ENCODE measurements at places on chromosomes 16 and 17.

DNA sequence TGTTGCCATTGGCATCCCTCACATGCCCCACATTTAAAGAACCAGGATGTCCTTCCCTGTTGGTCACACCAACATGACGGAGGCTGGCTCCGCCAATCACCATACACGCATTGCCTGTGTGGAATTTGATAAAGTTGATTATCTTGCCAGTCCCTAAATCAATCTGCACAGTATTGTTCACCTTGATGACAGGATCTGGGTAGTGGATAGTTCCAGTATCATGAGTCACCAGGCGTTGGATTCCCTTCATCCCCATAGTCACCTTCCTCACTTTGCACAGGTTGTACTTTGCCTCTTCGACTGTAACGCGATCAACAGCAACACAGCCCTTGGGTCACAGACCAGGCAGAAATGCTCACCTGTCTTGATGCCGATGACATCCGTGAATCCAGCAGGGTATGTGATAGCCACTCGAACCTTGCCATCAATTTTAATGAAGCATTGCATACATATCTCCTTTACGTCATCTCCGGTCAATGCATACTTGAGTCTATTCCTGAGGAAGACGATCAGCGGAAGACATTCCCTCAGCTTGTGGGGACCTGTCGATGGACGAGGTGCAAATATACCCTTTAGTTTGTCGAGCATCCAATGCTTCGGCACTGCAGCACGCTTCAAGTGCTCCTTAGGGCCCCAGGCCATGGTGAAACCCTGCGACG, 14.2 kb downstream of the CTRB2 start:
- no peak for DNase-seq

DNA sequence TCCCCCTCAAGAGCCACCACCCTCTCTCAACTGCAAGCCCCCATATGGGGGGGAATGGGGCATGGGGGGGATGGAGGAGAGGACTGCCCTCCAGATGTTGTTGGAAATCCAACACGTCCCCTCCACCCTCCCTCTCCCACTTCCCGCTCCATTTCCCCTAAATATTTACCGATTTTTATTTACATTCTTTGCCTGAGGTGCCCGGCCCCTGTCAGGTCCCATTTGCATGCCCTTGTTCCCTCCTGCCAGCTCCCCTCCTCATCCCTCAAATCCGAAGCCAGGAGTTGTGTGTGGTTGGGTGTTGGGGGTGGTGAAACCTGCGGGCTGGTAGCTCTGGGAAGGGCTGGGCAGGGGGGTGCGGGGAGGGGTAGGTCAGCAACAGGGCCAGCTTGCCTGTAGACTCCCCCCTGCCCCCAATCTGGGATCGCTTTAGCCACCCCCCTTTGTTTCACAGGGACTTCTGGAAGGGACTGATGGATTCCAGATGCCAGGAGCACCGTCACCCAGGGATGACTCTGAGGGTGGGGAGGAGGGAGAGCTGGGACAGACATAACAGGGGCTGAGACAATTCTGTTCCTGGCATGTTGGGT, 39.7 kb upstream of the NGFR start:
- no peak for DNase-seq

GRCh38 chr17:18093616-18094408, 6.1 kb downstream of the DRG2 start:
- peak; percentile 23 for DNase-seq

- peak; percentile 55 for DNase-seq
Observed at GRCh38 chr16:11016993-11017392, 72.6 kb downstream of the CLEC16A start.
